Globus pallidus (tissue), 1 donor: ENCODE measurements at places on chromosomes 1 and 21.

GRCh38 chr1:158203693-158204457 is 23.2 kb downstream of the CD1D start:
- peak; percentile 59 for DNase-seq

DNA sequence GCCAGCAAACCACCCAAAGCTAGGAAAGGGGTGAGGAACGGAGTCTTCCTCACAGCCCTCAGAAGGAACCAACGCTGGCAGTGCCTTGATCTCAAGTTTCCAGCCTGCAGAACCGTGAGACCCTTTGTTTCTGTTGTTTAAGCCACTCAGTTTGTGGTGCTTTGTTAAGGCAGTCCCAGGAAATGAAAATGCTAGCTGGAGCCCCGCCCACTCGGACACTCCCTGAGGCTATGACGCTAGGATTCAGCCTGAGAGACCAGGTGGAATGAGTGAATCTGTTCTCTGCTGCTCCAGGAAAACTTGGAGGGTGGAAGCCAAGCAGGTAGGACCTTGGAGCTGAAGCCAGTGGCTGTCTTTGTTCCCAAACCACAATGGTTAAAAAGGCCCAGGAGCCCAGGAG is 196.5 kb upstream of the POU3F1 start:
- DNase-seq, result no peak

GRCh38 chr1:83999316-83999819 is 436 bp upstream of the TTLL7 start:
- DNase-seq, result peak; percentile 90

GRCh38 chr1:184416481-184416880 is 29.7 kb downstream of the C1orf21 start:
- no peak for DNase-seq

GRCh38 chr1:44831516-44831915 is 11.5 kb downstream of the PTCH2 start:
- no peak for DNase-seq

GRCh38 chr1:162930532-162930931 is 69.6 kb upstream of the CCDC190 start:
- no peak for DNase-seq
